ENCODE measurements at places on chromosomes 4 and X. TPM values are rescaled to one million over a fixed set of nuclear protein-coding genes. Genes with fewer than 3 reads are reported as not detected.

The MAGEC3 gene
- 0.70 TPM for total RNA-seq

The SNCA gene
- 37.6 TPM for total RNA-seq

The ERCC6L gene
- total RNA-seq: 0.52 TPM

The SPANXC gene
- total RNA-seq: not detected

Data from uterus (tissue), 4 donors.